NCI-H774 (cell line): ENCODE measurements at places on chromosomes 2 and 18.

DNA sequence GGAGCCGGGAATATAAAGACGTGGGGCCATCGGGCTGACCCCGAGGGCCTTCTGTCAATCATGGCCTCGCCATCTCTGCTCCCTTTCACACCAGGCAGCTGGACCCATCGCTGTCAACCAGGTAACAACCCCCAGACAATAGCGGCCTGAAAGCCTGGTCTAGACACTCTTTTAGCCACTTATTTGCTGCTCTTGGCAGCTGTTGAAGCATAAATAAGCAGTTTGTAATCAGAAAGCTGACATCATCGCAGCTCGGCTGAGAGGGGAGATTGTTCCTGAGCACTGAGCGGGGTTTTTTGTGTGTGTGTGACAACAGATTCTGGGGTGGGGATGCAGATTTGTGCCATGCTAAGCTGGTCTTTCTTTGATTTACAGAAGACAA, 423.6 kb upstream of the POU3F3 start:
- peak; percentile 79 for DNase-seq

DNA sequence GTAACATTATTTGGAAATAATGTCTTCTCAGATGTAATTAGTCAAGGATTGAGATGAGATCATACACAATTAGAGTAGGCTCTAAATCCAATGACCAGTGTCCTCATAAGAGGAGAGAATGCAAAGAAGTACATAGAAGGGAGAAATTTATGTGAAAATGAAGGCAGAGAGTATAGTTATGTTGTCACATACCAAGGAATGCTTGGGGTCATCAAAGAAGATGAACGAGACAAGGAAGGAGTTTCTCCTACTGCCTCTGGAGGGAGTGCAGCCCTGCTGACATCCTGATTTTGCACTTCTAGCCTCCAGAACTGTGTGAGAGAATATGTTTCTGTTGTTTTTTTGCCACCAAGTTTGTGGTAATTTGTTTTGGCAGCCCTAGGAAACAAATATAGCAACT, 100.1 kb downstream of the GALNT13 start:
- DNase-seq = no peak

GRCh38 chr2:69307579-69308064, 79.4 kb downstream of the GFPT1 start:
- DNase-seq = no peak

DNA sequence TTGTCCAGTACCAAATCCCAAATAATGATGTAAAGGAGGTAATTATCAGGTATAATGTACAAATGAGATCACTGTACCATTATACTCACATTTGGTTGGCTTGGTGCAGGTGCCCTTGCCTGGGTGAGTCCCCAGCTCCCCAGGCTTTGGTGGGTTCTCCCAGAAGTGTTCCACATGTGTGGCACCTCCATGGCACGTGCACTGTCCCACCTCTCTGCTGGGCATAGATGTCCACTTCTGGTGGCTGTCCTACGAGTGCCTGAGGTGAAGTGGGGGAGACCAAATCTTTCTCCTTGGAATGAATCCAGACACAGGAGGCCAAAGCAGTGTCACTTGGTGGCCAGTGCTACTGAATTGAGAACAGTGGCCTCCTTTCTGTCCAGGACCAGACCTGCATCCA, 162.4 kb upstream of the SESTD1 start:
- DNase-seq = no peak

GRCh38 chr2:167212014-167212648, 323.9 kb downstream of the XIRP2 start:
- peak; percentile 37 for DNase-seq

GRCh38 chr2:207792244-207792785, 22.6 kb upstream of the FZD5 start:
- DNase-seq = peak; percentile 18

GRCh38 chr2:24920098-24920808, at the start of gene ADCY3:
TSS of gene ADCY3 (minus strand) at chr2:24920237. CDS start at chr2:24918987, 1,250 bp downstream.
- peak; percentile 32 for DNase-seq

DNA sequence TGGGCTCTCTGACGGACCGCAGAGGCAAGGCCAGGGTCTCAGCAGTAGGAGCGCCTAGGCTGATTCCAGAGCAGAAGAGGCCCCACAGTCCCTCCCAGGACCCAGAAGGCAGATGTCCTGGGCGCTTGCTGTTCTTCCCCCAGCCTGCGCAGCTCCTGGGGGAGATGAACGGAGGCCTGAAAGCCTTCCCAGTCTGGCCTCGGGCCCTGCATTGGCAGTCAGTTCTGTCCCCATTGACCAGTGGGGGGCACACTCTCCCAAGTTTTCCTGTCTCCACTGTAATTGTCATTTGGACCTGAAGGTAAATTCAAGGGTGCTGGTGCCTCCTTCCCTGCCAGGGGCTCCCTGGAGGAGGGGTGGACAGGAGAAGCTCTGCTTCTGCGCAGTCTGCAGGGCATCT, 345.7 kb downstream of the CYP26B1 start:
- DNase-seq = no peak

DNA sequence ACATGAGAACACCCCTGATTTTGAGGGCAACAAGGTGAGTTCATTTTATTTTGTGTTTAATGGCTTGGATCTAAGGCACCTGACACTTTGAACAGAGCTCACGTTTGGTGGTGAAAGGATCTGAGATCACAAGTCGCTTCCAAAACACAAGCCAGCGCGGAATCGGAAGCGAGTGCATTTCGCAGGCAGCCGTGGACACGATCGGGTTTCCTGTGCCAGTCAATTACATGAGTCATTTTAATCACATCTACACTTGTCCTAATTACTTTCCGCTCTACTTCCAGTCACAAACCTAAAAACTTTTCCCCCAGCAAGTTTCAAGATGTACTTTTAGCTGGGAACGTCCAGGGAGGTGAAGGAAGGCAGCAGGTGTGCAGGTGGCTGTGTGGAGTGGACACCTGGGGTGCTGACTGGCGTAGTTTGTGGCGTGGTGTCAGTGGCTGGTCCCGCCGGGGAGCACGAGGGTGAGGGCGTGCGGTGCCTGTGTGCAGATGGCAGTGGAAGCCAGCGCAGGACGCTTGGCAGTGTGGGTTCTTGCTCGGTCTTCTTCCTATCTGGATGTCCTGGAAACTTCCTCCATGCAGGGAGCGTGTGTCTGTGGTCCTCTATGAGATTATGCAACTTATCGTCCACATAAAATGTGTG, 75.6 kb downstream of the DCDC2C start:
- no peak for DNase-seq
